ENCODE measurements at places on chromosomes 12 and 14. TPM values are rescaled to one million over a fixed set of nuclear protein-coding genes. Genes with fewer than 3 reads are reported as not detected.

Gene GALNT4
- 10.7 TPM for total RNA-seq

Gene TEX52
- not detected for total RNA-seq

Gene PTPN21
- 16.4 TPM for total RNA-seq

Gene CLEC4D
- total RNA-seq, result not detected

Gene GLTP
- 52.2 TPM for total RNA-seq

Gene DEGS2
- 0.26 TPM for total RNA-seq

Gene CFAP54
- 1.8 TPM for total RNA-seq

Gene MYF5
- total RNA-seq, result not detected

Gene GRIN2B
- not detected for total RNA-seq

Gene E2F7
- total RNA-seq, result 16.7 TPM

Gene PLBD1
- total RNA-seq, result 0.86 TPM

Gene NANOG
- not detected for total RNA-seq

Gene FOXG1
- 1.6 TPM for total RNA-seq
